ENCODE measurements at places on chromosomes 5 and 9.

DNA sequence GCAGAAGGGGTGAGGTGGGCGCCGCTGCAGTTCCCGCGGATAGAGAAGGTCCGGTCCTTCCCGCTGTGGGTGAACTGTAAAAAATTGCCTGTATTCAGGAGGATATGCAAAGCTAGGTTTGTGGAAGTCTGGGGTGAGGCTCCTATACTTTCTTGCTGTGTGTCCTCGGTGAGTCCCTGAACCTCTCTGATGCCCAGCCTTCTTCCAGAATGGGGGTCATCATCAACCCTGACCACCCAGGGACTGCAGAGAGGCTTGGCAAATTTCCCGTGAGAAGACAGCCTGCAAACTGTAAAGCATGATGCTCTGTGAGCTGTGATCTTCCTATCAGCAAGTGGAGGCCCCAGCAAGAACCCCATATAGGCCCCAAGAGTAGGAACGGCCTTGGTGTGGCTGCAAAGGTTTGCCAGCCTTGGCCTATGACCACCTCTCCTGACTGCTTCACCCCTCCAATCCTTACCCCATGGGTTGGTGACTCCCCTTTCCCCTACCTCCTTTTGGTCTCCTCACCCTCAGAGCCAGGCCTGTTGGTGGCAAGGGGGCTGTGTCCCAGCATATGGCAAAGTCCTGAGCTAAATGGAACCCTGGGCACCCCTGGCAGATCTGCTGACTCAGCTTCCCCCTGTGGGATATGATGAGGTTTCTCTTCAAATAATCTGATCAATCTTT is 760 bp downstream of the ALDH1B1 start:
- DNase-seq = no peak

DNA sequence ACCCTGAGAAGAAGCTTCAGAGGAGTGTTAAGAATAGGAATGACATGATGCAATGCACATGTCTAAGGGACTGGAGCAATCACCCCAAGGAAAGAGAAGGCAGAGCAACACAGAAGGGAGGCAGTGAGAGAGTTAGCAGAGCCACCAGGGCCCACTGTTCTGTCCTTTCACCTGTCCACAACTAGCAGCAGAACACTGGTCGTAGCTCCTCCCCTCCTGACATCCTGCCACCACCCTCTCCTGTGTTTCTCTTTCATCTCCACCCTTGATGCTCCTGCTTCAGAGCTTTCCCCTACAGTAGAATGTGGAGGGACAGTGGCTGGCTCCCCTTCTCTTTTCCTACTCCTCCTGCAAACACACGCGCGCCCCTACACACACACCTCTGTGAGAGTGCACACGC is 483.4 kb upstream of the KIF2A start:
- DNase-seq = no peak

GRCh38 chr5:156909180-156909579 is 53.8 kb downstream of the TIMD4 start:
- DNase-seq = no peak

DNA sequence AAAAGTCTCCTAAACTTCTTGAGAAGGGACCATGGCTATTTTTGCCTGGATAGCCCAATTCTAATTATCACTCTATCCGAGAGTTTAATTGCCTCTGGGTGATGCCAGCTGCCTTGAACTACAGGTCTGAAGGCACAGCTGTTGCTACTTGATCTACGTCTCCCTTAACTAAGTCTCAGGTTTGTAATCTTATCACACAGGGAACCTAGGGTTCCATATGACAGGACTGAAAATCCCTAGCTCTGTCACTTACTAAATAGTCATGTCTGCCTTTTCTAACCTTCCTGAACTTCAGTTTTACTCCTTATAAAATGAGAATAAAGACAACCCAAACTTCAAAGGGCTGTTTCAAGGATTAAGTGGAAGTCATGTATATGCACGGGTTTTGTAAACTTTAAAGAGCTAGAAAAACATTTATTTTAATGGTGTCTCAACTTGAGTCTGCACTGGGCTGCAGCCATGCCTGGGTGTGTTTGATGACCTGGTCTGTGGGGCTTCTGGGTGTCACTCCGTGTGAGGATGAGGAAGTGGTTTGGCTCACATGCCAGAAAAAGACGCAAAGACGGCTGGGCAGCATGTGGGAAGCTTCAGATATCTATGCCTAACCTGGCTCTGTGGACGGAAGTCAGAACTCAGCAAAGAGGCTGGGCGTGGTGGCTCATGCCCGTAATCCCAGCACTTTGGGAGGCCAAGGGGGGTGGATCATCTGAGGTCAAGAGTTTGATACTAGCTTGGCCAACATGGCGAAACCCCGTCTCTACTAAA is 129.3 kb upstream of the SLC44A1 start:
- no peak for DNase-seq

- DNase-seq = no peak
These were observed 55.8 kb downstream of the ZNF354C start for GRCh38 chr5:179115845-179116524.

DNA sequence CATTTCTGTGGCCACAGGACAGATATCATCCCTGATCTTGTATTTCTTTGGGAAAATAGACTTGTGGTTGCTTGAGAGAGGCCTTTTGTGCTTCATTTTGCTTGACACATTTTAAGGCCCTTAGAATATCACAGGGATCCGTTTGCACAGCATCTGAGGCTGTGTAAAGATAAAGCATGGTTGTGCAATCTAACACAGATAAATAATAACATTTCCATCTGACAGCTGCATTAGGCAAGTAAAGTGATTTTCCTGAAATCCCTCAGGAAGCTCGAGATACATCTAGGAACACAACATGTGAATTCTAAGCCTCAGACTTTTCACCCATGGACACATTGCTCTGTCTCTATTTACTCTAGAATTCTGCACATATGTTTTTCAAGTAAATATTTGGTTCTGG is 212.8 kb upstream of the ADAMTSL1 start:
- no peak for DNase-seq

GRCh38 chr5:74954919-74955318 is 88.7 kb upstream of the FAM169A start:
- no peak for DNase-seq

- DNase-seq = no peak
These were observed 77.5 kb upstream of the C6 start for GRCh38 chr5:41290810-41291209.

DNA sequence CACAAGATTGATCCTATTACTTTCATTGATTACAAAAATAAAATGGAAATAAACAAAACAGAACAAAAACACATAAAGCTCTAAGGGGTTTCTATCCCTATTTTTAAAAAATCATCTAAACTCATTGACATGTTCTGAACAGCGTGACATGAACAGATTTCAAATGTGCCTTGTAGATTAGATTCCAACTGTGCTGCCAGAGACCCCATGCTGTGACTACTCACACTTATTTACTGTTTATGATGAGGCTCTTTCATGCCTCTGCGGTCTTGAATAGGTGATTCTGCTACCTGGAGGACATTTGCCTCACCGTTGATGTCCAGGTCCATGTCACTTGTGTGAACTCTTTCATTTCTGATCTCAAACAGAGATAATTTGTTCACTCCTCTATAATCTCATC is 990.2 kb downstream of the CDH12 start:
- DNase-seq = no peak

DNA sequence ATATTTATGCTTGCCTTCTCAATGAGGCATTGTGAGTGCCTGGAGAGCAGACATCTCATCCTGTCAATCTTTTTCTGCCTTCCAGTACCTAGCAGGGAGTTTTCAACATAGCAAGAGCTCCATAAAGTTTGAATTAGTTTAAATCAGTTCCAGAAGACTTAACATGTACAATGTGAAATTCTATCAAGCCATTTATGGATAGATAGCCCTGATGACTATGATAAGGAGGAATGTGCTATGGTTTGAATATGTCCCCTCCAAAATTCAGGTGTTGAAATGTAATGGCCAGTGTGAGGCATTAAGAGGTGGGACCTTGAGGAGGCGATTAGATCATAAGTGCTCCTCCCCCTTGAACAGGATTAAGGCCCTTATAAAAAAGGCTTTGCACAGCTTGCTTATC is 306.9 kb upstream of the SMARCA2 start:
- DNase-seq = no peak

- no peak for DNase-seq
These were observed 17.5 kb downstream of the CDH12 start for GRCh38 chr5:22835686-22836085.

DNA sequence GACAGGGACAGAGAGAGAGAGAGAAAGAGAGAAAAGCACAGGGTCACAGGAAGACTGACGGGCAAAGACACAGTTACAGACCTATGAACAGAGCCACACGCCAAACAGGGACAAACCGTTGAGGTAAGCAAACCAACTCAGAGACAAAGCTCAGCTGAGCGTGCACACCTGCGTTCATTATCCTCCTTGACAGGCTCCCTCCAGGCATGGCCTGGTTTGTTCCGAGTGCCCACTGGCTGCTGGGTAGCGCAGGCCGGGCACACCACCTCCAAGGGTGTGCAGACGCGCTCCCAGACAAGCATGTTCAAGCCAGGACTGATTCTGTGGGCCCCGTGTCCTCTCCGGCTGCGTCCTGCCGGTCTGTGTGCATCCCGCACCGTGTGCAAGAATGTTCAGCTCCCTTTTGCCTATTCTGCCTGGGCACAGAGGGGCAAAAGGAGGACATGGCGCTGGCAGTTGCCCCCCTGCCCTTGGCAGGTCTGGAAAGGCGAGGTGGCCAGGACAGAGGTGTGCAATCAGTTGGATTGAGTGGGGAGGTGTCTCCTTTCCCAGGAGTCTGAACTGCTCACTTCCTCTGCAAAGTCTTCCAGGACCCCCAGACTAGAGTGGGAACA is 467 bp upstream of the SMIM32 start:
- DNase-seq = no peak

DNA sequence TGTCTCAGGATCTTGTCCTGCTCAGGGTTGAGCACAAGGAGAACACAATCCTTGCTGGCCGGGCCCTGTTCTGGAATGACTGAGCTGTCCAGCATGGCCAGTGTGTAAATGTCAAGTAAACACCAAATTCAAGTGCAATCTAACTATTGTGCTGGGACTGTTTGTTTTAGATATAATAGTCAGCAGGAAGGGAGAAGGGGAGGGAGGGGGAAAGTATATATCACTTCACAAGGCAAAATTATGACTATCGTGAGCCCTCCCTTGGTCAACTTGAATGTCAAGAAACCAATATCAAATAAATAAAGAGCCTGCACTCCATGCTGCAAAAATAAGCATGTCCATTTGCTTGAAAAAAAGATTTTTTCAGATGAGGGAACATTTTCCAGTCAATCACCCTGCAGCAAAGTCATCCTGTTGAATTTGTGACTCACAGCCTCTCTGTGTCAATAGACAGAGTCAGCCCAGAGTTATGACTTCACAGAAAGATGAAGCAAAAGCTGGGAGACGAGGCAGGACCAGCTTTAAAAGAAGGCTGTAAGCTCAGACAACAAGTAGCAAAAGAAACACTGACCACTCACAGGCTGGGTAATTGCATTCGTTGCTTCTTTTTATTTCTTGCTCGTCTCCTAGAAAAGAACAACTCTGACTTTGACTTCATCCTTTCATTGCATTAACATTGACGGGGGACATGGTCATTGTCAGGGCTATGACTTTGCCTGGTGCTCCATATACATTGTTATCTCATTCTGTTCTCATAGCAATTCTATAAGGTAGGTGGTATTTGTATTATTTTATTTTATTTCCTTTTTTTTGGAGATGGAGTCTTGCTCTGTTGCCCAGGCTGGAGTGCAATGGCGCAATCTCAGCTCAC is 15.3 kb upstream of the KLF4 start:
- DNase-seq = no peak

GRCh38 chr9:137138722-137139467 is at the start of gene GRIN1:
GRIN1 (plus strand) TSS chr9:137139154; CDS start chr9:137139487, 333 bp downstream.
- no peak for DNase-seq

DNA sequence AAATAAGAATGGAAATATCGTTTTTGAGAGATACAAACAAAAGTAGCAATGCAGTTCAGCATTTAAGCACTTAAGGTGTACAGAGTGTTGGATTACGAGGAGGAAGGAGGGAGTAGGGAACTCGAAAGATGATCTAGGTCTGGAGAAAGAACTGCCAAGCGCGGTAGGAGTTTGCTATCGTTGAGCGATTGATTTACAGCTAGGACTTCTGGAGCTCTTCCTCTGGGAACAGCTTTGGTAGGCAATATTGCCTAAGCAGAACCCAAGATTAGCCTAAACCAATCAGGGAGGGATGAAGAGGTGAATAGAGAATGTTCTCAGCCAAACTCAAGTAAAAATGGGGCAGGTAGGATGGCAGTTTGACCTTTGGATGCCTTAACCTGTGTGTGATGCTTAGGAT is 965 bp downstream of the CLTA start:
- DNase-seq = no peak

DNA sequence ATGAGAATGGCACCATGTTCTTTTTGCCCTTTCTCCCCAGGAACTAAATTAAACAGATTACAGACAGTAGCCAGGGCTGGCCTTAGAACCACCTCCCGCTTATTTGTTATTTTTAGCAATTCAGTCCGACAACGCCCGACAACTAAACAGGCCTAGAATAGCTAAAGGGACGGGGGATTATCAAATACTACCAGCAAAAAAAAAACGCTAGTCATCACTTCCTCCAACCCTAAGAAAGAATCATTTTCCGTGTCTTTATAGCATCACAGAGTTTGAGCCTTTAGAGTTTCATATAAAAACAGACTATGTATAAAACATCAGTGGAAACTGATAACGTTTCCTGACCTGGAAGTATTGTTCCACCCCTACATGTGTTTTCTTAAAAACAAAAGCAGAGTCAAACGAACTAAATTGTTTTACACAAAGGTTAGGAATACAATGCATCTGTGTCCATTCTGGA is 35.3 kb downstream of the PFDN1 start:
- no peak for DNase-seq

- no peak for DNase-seq
These were observed 202.6 kb downstream of the DENND1A start for GRCh38 chr9:123727332-123727731.

- peak; percentile 43 for DNase-seq
These were observed at the start of gene FGFR4 for GRCh38 chr5:177086654-177087397. FGFR4 (plus strand) TSS chr5:177086915; CDS start chr5:177089603, 2,688 bp downstream.

GRCh38 chr9:134517069-134517680 is 124.4 kb upstream of the COL5A1 start:
- no peak for DNase-seq

DNA sequence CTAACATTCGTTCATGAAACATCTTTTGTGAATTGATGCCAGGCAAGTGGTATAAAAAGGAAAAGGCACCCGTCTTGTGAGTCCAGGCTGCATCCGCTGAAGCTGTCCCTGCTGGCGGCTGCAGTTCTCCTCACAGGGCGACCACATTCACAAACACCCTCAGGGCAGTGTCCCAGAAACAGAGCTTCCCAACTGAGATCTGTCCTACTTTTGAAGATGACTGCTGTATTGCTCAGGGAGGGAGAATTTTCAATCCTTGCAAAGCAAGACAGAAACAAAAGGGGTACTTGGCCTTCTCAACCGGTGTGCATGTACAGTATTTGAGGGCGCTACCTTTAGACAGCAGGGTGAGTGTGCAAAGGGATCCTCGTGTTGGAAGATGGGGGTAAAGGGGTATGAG is 316.1 kb downstream of the GADD45G start:
- DNase-seq = no peak

- DNase-seq = no peak
These were observed 167.0 kb upstream of the CDKN2B start for GRCh38 chr9:22175972-22176545.
